ENCODE measurements at places on chromosomes 6 and 20.
A peak's percentile ranks its signal among the peaks of the same experiment; 100 is the strongest.

DNA sequence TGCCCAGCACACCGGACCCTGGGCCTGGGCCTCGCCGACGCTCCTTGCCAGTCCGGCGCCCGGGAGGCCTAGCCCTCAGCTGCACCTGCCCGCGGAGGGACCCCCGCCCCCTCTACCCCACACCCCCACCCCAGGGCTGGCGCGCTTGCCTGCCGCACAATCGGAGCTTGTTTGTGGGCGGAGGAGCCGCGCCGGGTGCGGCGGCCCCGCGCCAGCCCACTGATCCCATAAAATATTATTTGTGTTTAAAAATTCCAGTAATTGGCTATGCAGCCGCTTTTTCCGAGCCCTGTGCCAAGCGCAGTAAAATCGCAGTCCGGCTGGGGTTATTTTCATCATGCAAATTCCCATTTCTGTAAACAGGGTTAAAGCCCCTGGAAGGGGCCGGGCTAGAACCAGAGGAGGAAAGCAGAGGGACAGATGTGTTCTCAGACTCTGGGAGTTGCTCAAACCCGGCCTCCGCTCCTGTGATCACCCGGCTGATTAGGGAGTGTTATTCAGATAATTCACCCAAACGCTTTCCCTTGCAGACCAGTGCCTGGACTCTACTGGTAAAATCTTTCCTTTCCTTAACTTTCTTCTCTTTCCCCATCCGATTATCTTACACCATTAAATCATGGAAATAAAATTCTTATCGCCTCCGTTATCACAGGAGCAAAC, 93.1 kb downstream of the NCR2 start:
- no peak for DNase-seq

DNA sequence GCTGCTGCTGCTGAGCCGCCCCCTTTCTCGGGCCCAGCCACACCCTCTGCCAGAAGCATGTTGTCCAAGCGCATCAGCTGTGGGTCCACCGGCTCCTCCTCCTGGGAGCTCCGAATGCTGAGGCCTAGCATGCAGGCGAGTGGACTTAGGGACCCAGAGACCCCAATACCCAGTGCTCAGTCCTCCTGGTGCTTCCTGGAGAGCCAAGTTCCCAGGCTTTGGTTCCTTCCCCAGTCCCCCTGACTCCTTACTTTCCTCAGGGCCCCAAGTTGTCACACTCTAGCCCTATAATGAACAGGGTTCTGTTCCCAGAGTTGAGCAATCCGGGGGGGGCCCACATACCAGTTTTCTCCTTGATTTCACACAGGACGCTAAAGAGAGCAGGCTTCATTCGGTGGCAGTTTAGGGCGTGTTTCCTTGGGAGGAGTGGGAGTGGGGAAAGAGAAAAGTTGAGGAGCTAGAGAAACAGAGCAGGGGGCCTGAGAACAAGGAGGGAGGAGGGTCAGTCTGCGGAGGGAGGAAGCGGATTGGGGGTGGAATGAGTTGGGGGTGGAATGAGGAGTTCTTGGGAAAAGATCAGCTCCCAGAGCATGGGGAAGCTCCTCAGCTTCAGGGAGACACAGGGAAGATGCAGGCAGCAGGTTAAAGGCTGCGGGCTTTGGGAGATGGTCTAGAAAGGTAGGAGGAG, 1.5 kb downstream of the PBX2 start:
- no peak for DNase-seq

DNA sequence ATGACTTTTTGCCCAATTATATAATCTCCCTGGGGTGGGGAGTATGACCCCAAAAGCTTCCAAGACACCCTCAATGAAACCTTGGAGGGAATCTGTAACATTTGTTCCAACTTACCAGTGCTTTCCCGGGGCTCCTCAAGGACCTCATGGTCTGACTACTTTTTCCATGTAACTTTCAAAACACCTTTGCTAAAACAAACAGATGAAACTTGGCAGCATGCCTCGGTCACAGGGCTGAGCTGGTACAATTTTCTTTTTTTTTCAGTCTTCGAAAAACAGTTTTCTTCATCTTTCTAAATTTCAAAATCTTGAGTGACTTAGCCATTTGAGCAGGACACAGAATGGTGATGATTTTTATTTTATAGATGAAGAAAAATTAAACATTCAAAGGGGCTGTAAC, 241.2 kb downstream of the BMP7 start:
- no peak for DNase-seq

GRCh38 chr6:65052626-65053025, 654.4 kb downstream of the EYS start:
- DNase-seq = no peak

DNA sequence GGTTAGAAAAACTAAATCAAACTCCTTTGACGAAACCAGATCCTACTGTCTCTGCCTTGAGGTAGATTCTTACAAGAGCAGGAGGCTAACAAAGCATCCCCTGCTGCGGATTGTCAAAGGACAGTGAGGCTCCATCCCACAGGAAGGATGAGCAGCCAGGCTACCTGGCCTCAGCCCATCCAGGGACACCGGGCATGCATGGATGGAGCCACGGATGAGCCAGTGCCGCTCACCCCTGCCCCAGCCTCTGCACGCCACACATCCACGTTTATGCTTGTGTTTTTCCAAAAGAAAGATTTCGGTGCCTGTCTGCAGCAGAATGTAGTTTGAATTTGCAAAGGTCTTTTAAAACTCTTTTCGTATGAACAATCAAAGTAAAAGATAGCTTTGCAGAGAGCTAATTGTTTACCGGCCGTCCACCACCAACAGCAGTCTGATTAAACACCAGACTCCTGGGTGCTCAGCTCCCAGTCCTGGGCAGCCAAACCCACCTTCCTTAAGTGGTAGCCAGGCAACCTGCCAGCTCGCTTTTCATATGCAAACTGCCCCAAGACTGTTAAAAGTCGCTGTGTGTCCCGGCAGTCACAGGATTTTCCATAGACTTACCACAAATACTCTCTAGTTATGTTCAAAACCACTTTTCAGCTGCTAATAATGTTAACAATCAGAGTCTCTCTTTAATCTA, 999 bp downstream of the THBS2 start:
- peak; percentile 43 for DNase-seq

DNA sequence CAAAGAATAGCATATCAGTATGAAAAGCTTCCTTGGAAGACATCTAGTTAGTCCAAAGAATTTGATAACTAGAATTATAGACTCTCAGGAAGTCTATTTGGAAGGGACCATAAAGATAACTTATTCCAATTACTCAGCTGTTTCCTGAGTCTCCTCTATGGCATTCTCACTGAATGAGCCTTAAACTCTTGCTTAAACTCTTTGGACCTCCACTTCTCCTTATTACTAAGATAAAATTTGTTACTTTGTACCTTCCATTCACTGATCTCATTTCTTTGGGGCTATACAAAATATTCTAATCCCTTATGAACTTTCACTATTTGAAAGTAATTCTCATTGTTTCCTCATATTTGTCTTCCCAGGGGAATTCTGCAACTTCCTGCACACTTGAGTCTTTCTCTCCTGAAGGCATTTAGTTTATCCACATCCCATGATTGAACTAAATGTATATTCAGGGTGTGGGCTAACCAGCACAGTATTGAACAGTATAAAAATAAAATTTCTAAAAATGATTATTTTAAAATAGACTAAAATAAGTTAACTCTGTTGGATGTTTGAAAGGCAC, 67.1 kb upstream of the NOTCH4 start:
- no peak for DNase-seq

GRCh38 chr6:7589221-7589620, 777 bp upstream of the SNRNP48 start:
- DNase-seq = no peak

GRCh38 chr6:15401769-15402250, 155.9 kb downstream of the JARID2 start:
- no peak for DNase-seq

DNA sequence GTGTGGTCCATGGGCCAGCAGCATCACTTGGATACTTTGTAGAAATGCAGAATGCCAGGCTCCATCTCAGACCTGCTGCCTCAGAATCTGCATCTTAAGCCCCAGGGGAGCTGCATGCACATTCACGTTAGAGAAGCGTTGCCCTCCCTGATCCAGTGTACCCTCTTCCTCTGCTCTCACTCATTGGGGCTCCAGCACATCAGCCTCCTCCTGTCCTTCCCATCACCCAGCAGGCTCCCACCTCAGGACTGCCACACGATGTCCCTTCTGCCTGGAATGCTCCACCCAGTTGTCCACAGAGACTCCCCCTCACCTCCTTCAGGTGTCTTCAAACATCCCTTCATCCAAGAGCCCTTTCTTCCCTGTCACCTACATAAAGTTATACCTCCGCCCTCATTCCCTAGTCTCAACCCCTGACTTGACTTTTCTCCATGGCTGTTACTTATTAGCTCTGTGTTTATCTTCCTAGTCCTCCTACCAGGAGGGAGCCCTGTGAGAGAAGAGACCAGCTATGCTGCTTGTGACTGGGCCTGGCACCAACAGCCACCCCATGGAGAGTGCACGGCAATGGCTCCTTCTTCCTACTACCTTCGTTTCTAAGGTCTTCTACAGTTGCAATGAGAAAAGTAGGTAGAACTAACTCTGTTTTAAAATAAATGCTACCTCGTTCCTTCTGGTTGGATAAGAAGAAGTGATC, 3.3 kb upstream of the ACSS1 start:
- DNase-seq = no peak

- no peak for DNase-seq
Observed at GRCh38 chr6:159758031-159759001, 3.5 kb upstream of the ACAT2 start.

- DNase-seq = no peak
Observed at GRCh38 chr6:113185299-113185698, 671.8 kb upstream of the MARCKS start.

- no peak for DNase-seq
Observed at GRCh38 chr20:38892091-38892981, 33.9 kb upstream of the FAM83D start.

All from NCI-H2107 (cell line).